ENCODE measurements at places on chromosomes 11 and 22.

DNA sequence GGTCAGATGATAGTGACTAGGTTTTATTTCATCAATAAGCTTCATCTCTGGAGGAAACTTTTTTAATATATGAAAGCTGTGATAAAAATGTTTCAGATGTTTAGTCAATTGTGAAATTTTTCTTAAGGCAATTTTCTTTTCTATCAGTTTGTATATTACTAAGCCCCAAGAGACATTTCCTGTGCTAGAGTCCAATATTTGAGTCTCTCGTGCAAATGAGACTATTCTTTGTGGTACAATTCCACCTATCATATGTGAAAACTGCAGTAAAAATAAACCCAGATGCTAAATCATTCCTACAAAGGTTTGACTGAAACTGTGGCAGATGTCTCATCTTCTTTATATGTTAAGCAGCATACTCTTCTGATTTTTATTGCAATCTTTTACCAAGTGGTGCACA lies 28.0 kb downstream of the CTR9 start:
- DNase-seq, result no peak

GRCh38 chr11:78261367-78261766 lies 72.6 kb downstream of the USP35 start:
- no peak for DNase-seq

DNA sequence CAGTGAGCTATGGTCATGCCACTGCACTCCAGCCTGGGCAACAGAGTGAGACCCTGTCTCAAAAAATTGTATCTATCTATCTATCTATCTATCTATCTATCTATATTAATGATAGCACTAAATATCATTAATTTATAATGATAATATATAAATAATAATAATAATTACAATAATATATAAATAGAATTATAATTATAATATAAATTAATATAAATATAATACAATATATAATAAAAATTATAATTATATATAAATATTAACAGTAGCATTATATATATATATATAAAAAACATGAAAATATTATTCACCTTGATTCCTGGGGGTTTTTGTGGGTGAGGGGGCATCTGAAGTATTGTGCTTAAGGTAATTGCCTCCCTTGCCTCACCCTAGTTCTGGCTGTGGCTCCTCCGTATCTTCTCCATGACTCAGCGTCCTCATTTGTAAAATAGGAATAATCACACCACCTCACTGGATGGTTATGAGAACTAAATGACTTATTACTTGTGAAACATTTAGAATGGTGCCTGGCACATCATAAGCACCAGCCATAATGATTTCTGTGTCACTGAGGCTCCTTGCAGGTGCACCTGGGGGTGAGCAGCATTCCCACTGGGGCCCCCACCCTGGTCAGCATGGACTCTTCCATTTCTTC lies 18.8 kb downstream of the RASD2 start:
- no peak for DNase-seq

GRCh38 chr11:120853435-120853834 lies 170.5 kb upstream of the TBCEL start:
- no peak for DNase-seq

GRCh38 chr11:120068114-120068573 lies 69.8 kb downstream of the TRIM29 start:
- DNase-seq, result no peak

- no peak for DNase-seq
These were observed 46.1 kb downstream of the CDKN1C start for GRCh38 chr11:2839395-2839943.

- DNase-seq, result no peak
These were observed 6.3 kb downstream of the SLC7A4 start for GRCh38 chr22:21025763-21026755.

DNA sequence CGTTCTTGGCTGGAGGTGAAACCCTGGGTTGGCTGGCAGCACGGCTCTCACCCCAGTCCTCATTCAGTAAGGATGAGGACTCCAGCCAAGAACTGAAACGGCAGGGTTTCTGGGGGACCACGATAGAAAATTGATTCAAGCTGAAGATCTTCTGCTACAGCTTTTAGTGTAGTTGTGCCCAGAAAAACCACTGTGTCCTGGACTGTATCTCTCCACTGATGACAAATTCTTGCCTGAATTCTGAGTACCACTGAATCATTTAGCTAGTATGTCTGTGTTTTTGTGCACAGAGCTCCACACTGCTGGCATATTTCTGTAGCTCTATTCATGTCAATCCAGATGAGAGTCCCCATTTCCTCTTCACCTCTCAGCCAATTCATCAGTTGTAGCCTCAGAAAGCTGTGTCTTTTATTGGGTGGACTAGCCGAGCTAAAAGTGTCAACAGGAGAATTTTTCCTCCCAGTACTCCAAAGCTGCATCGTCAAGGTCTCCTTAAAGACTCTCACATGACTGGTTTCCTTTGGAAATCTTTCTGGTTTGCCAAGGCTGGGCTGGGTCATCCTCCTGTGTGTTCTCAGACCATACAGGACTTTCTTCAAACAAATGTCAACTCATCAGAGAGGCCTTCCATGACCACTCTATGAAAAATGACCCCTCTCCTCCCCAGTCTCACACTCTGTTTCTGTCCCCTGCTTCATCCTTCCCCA lies 144.6 kb downstream of the LDLRAD3 start:
- no peak for DNase-seq

DNA sequence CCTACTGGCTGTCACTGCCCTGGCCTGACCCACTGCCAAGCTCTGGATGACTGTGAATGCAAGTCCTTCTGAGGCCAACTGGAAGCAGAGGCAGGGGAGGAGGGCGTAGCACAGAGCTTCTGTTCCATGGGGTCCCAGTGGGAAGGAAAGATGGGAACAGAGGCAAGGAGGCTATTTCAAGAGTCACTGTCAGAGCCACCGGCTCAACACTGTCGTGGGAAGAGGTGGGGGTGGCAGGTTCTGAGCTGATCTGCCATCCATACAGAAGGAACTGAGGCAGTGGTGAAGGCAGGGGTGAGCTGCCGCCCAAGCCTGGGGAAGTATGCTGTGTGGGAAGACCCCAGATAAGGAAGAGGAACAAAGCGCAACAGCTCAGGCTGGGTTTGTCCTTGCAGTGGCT lies 54.7 kb downstream of the SGSM3 start:
- DNase-seq, result no peak

GRCh38 chr11:12961615-12962014 lies 47.5 kb upstream of the RASSF10 start:
- no peak for DNase-seq

- no peak for DNase-seq
These were observed 2.4 kb downstream of the MAPK11 start for GRCh38 chr22:50267591-50268390.

DNA sequence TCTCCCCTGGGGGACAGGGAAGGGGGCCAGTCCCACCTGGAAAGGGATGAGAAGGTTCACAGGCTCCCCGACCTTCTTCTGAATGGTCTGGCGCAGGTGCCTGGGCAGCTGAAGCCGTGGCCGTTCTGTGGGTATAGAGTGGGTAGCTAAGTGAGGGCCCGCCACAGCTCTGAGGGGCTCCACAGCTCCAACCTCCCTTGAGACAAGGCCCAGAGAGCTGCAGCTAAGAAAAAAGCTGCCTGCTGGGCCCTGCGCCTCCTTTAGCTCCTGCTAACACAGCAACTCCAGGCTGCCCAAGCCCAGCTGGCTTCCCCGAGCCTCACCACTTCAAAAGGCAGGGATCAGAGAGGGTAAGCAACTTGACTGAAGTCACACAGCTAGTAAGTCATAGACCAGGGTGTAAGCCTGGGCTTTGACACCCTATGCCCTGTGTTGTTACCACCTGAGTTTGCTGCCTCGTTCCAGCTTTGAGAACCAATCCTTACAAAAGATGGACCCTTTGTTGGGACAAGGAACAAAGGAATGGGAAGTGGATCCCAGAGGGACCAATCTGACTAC lies 18.5 kb downstream of the MYBPC3 start:
- no peak for DNase-seq

DNA sequence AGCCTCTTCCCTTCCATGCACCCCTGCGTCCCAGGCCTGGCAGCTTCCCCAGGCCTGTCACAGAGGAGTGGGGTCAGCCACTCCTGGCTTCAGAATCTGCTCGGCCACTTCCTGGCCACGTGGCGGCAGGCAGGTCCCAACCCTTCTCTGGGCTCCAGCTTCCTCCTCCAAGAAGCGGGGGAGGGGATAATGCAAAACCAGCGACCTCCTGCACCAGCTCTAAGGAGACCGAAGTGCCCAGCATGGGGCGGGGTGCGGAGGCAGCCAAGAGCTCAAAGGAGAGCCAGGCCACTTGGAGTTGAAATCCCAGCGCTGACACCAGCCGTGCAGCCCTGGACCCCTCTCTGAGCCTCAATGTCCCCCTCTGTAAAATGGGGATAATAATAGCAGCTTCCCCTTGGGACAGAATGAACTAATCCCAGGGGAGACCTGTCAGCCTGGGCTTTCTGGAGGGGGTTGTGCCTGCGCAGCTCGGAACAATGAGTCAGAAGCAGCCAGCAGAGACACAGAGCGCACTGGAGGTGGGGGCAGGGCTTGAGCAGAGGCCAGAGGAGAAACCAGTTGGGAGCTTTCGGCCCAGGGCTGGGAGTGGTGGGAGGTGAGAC lies 22.8 kb upstream of the PICK1 start:
- DNase-seq, result no peak

- DNase-seq, result peak; percentile 30
These were observed 66.5 kb downstream of the BMAL1 start for GRCh38 chr11:13343931-13344717.

- no peak for DNase-seq
These were observed 141.5 kb downstream of the OR4C45 start for GRCh38 chr11:50174189-50174588.

DNA sequence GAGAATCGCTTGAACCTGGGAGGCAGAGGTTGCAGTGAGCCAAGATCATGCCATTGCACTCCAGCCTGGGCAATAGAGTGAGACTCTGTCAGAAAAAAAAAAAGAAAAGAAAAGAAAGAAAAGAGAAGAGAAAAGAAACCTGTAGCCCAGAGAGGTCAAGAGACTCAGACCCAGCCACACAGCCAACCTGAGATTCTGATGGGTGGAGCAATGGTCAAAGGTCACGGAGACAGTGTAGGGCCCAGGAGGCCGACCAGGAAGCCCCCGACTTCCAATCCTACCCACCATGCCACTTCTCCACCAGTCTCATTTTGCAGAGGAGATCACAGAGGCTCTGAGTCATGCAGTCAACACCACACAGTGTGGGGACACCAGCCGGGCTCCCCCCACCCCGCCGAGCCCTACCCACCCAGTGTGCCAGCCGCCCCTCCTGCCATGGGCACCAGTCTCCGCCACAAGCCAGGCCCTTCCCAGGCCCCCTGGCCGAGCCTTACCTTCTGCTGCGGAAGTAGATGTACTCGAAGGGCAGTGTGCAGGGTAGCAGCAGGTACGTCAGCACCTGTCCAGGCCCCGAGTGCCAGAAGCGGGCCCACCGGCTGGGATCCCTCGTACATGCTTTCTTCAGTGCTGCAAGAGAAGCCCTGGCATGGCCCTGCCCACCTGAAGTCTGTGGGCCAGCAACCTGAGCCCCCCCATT lies 7.9 kb downstream of the PNPLA5 start:
- no peak for DNase-seq

- DNase-seq, result no peak
These were observed 148.8 kb downstream of the CRYBB2 start for GRCh38 chr22:25368271-25368670.

DNA sequence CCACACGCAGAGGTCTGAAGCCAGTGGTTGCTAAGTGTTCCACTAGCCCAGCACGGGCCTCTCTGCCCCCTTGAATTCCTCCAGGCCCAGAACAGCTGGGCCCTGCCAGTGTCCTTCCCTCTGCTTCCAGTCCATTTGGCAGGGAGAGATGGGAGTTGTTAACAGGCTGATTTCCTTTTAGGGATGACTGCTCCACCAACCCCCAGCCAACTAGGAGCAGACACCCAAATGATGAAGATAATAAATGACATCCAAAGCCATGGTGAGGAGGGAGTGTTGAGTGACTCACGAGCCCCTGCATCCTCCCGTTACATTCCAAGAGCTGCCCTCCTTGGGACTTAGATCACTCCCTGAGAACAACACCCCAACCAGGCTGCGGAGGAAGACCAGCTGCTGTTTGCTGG lies 20.6 kb downstream of the PARVA start:
- no peak for DNase-seq

DNA sequence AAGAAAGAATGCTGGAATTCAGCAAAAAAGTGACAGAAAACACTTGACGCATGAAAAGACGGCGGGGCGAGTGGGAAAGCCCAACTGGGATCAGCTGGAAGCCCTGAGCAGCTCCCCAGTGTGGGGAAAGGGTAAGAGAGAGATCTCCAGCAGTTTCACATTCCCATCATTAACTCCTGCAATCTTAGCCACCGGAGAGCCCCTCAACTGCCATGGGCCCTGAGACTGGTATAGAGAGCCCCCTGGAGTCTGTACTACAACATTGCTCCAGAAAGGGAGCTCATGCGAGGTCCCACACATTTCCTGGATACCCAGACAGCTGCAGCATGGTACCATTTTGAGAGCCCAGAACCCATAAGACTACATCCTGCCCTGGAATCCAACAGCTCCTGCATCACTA lies 31.1 kb downstream of the MRGPRX4 start:
- no peak for DNase-seq

GRCh38 chr22:36285017-36285416 lies 32.1 kb downstream of the APOL1 start:
- DNase-seq, result no peak

DNA sequence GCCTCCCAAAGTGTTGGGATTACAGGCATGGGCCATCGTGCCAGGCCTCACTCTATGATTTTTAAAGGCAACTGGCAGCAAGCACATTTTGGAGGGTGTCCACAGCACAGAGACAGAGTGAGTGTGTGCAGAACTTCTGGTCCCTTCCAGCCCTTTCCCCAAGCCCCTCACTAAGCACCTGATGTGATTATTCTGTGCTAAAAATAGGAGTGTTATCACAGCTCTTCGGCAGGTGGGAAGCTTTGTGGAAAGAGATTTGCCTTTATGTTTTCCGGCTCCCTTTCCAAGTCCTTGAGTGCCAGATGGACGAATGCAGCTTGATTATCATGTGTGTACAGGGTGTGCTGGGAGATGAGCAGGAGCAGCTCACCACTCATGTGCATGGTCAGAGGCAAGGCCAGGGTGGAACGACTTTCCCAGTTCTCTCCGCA lies 310.8 kb downstream of the DDX10 start:
- no peak for DNase-seq

All from stimulated activated CD8-positive, alpha-beta memory T cell treated with anti-CD3 and anti-CD28 coated beads, Interleukin-15, amount 100 ng/mL, for 48 hours (primary cell).